ENCODE measurements at places on chromosomes 7 and 10.

DNA sequence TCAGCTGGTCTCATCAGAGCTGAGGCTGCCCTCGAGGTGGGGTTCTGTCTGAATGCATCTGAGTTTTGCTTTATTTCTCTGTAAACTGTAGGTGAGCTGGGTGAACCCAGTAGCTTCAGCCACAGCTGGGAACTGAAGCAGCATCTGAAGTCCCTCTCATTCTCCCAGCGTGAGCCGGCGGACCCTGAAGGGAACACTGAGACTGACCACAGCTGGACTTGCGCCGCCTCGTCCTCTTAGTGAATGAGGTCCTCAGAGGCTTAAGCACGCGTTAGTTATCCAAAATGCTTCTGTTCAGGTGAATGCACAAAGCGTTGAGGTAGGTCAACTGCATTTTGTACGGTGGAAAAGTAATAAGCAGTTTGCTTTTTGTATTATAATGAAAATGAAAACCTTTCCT, 76.6 kb downstream of the AMZ1 start:
- no peak for DNase-seq

DNA sequence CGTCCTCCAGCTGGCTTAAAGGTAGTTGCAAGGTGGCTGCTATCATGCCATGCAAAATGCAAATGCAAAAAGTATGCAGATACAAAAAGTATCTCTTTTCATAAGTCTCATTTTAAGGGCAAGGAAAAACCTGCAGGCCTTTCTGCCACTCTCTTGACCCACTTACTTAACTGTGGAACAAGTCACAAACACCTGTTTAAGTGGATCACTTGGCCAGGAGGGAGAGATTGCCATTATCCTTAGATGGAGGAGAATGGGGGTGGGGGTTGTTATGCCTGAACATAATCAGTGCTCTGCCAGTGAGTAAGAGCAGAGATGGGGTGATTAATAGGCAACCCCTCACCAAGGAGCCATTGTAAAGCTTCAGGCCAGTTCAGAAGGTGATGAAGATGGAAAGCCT, 25.1 kb upstream of the HERPUD2 start:
- DNase-seq = no peak

DNA sequence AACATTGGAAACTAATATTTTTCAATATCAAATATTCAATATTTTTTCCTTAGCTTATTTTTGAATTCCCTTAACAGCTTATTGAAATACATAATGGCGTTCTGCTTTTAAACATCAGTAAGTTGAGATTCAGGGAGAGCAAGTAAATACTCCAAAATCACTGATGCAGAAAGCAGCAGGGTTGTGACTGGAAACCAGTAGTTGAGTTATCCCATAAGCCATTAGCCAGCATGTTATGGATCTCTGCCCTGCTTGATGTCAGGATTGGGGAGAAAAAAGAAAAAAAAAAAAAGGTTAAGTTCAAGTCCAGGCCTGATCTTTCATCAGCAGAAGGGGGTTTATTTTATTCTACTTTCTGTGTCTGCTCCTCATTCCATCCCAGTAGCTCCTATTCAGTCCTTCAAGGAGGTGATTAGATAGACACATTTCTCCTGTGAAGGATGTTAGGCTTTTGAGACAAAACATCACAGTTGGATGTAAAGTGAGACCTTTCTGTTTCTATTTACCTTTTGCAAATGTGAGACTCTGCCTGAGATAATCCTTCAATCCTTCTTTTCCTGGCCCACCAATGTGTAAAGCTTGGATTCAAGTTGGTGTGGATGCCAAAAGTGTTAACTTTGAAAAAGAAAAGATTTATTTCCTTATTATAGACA, 110.9 kb upstream of the HDAC9 start:
- DNase-seq = no peak

DNA sequence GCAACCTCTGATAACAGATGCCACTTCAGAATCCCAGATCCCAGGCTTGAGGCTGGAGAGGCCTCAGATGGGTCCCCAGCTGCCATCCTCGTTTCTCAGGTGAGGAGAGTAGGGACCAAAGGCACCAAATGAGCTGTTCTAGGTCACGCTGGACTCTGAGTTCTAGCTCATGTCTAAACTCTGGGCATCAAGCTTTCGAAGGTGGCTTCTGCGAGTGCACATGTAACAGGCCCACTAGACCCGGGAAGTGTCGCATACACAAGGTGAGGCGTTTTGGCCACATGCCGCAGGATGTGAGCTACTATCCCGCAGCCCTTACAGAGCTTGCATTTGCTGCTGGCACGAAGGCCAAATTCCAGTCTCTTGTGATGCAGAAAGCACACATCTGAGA, 355.1 kb upstream of the SHH start:
- no peak for DNase-seq

DNA sequence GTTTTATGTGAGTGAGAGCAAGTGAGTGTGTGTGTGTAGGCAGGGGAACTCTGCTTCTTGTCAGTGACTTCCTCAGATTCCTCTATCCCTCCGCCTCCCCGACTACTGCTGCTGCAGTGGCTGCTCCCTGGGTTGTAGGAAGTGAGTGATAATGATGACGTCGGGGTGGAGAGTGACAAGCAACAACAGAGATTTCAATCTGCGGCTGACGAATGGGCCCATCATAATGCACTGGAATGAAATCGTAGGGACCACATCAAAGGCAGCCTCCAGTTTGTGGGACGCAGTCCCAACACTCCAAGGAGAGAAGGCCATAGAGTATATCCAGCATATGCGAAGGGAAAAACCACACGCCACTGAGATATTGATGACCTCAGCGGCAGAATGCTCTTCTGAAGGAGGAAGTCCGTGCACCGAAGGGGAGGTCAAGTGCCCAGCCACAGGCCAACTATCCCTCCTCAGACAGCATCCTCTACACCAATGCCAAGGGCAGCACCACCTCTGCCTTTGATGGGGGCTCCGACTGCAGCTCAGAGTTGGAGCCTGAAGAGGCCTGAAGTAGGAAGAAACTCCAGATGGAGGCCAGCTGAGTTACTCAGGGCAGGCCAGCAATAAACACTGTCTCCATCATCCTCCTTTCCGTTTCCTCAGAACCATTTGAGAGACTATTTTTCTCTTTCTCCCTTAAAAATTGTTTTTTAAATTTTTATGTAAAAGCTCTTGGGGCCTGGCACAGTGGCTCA, 11.3 kb upstream of the STMP1 start:
- no peak for DNase-seq

- DNase-seq = no peak
Observed at GRCh38 chr7:121084748-121085336, 96.3 kb downstream of the CPED1 start.

DNA sequence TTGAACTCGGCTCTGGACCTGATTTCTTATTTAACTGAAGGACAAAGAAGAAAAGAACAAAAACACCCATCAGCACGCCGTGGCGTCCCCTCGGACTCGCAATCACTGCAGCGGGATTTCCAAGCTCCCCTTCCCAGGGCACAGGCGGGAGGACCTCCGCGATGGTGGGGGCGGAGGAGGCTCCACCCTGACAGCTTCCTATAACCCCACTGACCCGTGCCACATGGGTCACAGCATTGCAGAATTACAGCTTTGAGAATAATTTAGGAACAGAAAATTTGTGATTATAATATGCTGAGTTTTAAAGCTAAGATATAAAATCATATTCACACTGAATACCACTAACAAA, 129.7 kb upstream of the SEC61G start:
- DNase-seq = no peak

- DNase-seq = no peak
Observed at GRCh38 chr10:2659660-2660209, 407.6 kb upstream of the PFKP start.

DNA sequence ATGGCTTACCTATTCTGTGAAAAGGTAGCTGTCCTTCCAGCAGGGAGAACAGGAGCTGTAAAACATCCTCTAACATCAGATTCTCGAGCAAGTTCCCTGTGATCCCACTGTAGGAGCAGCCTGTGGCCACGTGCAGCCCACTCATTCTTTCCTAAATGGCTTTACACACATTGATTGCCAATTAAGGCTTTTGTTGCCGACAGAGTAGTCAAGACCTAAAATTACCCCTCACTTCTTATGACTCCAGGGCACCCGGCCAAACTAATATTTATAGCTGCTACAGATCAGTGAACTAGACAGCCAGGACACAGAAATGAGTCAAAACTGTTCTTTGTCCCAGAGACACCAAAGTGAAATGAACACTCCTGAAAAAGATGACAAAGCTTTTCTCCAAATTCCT, 832.1 kb downstream of the SORCS3 start:
- DNase-seq = no peak

DNA sequence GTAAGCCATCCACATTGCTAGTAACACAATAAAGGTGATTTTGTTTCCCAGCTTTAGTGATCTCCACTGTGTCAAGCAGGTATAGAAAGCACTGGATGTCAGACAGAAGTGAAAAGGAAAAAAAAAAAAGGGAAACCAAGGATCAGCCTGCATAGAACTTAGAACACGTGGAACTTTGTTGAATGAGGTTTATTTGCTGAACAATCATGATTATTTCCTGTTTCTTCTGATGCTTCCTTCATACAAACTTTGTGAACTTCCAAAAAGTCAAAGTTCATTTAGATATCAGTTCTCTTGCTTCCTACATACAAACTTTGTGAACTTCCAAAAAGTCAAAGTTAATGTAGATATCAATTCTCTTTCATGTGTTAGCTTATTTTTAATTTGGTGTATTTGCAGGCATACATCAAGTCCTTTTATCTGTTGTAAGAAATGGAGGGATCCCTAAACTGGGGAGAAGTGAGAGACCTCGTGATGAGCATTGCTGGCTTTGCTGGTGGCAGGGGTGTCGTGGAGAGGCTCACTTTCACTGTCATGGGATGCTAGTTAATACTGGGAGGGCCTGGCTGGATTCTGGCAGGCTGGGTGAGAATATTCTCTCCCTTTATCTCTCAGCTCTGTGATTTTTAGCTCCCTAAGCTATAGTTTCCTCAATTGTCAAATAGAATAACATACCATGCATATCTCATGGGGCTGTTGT, 298.4 kb downstream of the INHBA start:
- DNase-seq = no peak

DNA sequence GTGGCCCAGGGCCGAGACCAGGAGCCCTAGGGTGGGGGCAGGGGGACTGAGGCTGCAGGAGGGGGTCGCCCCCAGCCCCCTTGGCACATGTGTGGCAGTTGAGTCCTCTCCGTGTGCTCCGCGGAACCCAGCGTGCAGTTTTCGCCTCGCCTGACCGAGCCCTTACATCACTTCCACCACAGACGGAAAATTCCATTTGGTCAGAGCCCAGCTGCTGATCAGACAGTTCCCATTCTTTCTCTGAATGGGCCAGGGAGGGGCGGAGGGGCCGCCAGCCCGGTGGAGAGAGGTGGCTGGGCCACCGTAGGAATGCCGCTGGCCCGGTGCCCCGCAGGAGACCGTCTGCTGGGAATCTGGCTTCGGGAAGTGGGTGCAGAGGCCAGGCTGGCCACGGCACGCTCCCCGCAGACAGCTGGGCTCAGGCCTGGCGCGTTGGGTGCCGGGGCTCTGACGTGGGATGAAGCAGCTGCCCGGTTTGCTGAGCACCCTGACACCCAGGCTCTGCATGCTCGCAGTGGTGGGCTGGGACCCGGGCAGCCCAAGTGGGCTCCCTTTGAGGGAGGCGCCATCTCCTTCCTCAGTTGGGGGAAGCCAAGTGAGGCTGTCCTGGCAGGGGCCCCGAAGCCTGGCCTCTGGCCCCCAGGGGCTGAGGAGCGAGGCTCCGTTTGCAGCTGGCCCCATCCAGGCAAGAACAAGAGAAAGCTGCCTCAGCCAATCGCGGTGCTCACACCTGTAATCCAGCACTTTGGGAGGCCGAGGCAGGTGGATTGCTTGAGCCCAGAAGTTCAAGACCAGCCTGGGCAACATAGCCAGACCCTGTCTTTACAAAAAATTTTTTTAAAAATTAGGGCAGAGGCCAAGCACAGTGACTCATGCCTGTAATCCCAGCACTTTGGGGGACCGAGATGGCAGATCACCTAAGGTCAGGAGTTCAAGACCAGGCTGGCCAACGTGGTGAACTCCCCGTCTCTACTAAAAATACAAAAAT, 9.9 kb downstream of the TTYH3 start:
- no peak for DNase-seq

GRCh38 chr10:71040846-71041605, 152.7 kb upstream of the PCBD1 start:
- no peak for DNase-seq

DNA sequence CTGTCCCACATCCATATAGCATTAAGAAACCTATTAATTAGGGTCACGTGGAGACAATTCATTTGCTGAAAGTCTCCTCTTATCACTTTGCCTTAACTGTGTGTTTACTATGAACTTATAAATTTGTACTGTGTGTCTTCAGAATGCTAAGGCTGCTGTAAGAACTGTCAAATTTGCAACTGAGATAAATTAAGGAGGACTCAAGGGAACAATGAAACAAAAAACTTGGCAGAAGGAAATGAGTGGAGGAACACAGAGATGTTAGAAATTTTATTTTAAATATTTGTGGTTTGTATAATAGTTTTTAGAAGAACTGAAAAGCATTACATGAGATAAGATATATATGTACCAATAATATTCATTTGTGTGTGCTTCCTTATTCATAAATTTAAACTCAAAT, 1005.3 kb upstream of the SORCS1 start:
- DNase-seq = no peak

- DNase-seq = no peak
Observed at GRCh38 chr7:24115661-24116060, 168.3 kb upstream of the NPY start.

DNA sequence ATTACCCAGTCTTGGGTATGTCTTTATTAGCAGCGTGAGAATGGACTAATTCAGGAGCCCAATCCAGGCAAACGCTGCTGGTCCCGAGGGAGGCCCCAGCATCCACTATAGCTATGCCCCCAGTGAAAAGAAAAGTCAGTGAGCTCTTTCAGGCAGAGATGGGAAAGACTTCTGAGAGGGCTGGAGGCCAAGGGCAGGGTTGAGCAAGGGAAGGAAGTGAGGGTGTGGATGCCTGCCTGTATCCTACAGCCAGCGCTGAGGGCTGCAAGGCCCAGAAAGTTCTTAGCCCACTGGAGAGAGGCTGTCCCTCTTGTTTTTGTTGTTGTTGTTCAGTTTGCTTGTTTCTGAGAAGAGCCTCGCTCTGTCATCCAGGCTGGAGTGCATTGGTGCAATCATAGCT, 261.6 kb downstream of the ZEB1 start:
- DNase-seq = no peak

- DNase-seq = no peak
Observed at GRCh38 chr10:48556713-48557112, 48.2 kb downstream of the ARHGAP22 start.

- peak; percentile 15 for DNase-seq
Observed at GRCh38 chr7:150322833-150323681, at the start of the genes ACTR3C and LRRC61. TSS of gene ACTR3C (minus strand) at chr7:150323545. CDS start at chr7:150295296, 28,249 bp downstream. TSS of gene LRRC61 (plus strand) at chr7:150323355. CDS start at chr7:150336862, 13,507 bp downstream.

- no peak for DNase-seq
Observed at GRCh38 chr7:98985945-98986344, 107.6 kb downstream of the TRRAP start.

DNA sequence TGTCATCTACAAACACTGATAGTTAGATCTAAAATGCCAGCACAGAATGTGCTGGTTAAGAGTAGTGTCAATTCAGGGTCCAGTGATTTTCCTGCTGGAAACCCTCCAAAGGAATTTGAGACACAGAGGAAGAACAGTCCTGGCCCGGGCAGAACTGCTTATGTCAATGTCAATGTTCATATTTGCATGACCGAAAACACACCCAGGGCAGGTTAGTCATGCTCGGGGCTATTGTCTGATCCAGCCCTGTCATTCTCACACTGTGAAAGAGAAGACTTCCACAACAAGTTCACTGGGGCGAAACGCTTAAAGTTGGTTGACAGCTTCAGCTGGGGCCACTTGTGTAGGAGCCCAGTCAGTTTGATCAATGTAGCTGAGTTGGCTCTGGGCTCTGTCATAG, 139.3 kb downstream of the C1GALT1 start:
- DNase-seq = no peak

GRCh38 chr10:118458957-118459641, 117.0 kb upstream of the FAM204A start:
- DNase-seq = no peak
